ENCODE measurements at places on chromosomes 4 and X. TPM values are rescaled to one million over a fixed set of nuclear protein-coding genes. Genes with fewer than 3 reads are reported as not detected.

The FGA gene
- 8,384 TPM for total RNA-seq

The THAP9 gene
- total RNA-seq, result 0.92 TPM

The DMD gene
- 23.8 TPM for total RNA-seq

The SLC6A14 gene
- total RNA-seq, result not detected

The NKRF gene
- 4.4 TPM for total RNA-seq

The PCYT1B gene
- not detected for total RNA-seq

DNA sequence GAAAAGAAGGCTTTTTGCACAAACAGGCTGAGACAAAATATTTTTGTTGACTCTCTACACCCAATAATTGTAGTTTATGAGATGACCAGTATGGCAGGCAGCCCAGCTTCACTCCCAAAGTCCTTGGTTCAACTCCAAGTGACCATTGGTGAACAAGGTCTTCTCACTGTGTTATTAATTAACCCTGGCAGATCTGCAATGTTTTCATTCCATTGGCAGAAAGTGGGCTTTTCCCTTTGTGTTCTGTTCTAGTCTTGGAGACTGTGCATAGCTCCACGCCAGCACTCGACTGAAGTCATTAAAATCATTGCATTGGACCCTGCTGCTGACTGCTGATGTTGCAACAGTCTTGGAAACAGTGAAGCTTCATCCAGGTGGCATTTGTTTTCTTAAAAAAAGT, 277.3 kb upstream of the HAND2 start:
- no peak for DNase-seq

GRCh38 chr4:128848461-128848860, 39.0 kb downstream of the JADE1 start:
- DNase-seq, result no peak

- no peak for DNase-seq
Measured at GRCh38 chr4:25694466-25694865, 38.8 kb downstream of the SLC34A2 start.

- peak; percentile 87 for DNase-seq
Measured at GRCh38 chr4:37603070-37603468, 83.1 kb downstream of the RELL1 start.

- DNase-seq, result no peak
Measured at GRCh38 chr4:101599620-101600019, 190.9 kb upstream of the BANK1 start.

DNA sequence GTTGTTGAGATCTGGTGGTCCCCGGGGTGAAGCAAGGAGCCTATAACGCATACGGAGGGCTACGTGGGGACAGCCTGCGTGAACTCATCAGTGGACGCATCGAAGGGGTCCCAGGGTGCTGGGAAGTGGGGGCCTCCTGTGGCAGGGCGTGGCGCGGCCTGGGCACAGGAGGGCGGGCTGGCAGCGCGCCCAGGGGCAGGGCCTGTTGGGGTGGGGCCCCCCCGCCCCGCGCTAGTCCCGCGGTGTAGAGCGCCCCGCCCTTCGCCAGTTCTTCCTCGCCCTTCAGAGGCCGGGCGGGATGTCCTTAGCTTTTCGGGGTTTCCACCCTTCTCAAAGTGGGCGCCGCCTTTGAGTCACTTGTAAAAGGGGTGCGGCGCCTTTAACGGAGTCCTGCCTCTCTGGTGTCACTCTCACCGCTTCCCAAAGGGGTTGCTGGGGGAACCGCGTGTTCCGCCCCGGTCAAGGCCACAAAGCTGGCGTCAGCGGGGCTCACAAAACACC, 632 bp downstream of the PLP2 start:
- DNase-seq, result peak; percentile 84

DNA sequence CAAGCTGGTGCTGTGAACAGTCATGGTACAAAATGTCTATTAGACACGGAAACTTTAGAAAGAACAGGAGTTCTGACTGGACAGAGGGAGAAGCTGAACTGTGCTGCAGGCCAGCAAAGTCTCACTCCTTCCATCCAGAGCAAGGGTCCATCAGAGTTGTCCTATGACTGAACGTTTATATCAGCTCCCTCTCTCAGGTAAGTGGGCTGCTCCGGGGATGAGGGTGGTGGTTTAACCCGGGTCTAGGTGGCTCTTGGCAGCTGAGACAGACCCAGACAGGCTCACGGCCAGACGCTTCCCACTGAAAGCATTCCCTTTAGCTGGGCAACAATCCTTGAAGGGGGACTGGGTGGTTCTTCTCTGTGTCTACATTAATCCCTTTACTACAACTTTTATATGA, 385.0 kb upstream of the SMIM31 start:
- no peak for DNase-seq

- DNase-seq, result no peak
Measured at GRCh38 chrX:45508454-45508853, 307.8 kb upstream of the DIPK2B start.

DNA sequence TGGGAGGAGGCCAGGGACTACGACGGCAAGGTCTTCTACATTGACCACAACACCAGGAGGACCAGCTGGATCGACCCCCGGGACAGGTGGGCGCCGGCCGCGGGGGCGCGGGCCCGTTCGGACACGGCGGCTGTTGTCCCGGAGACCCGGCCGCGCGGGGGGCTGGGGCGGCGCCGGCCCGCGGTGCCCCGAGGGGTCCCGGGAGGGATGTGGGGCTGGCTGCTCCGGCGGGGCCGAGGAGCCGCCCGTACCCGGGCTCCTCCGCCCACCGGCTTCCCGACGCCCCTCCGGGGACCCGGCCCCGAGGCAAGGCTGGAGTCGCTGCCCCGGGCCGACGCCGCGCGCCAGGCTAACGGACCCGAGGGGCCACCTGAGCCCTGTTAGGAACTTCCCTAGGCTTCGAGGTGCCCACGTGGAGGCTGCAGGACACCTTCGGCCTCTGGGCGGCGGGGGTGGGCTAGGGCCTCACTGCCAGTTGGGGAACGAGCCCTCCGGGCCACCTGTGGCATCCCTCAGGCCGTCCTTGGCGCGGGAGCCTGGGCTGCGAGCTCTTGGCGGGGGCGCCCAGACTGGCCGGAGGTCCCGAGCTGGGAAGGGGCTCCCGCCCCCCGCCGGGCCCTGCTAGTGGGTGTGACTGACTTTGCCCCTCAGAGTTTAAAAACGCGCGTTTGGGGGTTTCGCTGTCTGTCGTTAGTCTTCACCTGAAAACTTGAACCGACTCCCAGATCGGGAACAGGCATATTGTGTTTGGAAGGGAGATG, 660 bp downstream of the WWC2 start:
- DNase-seq, result peak; percentile 65

GRCh38 chr4:98919996-98920395, 8.9 kb downstream of the EIF4E start:
- DNase-seq, result no peak

GRCh38 chrX:10744007-10744406, 123.6 kb upstream of the MID1 start:
- no peak for DNase-seq

GRCh38 chr4:87356832-87357526, 34.0 kb downstream of the HSD17B11 start:
- DNase-seq, result no peak

DNA sequence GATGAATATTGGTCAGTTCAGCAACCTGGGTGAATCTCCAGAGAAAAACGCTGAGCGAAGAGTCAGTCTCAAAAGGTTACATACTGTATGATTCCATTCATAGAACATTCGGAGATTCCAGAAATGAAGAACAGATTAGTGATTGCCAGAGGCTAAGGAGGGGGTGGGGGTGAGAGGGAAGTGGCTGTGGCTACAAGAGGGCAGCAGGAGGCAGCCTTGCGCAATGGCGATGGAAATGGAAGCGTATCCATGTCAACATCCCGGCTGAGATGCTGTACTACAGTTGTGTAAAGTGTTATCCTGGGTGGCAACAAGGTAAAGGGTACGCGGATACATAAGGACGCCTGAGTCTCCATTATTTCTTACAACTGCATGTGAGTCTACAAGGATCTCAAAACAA, 18.0 kb downstream of the LYAR start:
- no peak for DNase-seq

- no peak for DNase-seq
Measured at GRCh38 chrX:12563121-12563520, 228.1 kb upstream of the PRPS2 start.

- DNase-seq, result no peak
Measured at GRCh38 chr4:15006416-15007024, 4.2 kb downstream of the CPEB2 start.

GRCh38 chr4:68951078-68951805, at the start of gene UGT2A3:
Gene UGT2A3 (minus strand): TSS chr4:68951804. CDS start chr4:68951760, 44 bp downstream.
- peak; percentile 78 for DNase-seq
